Activated B cell treated with CpG ODN at 0.5 μM for 24 hours (primary cell): ENCODE measurements at places on chromosomes 16 and 17. TPM values are rescaled to one million over a fixed set of nuclear protein-coding genes. Genes with fewer than 3 reads are reported as not detected.

DNA sequence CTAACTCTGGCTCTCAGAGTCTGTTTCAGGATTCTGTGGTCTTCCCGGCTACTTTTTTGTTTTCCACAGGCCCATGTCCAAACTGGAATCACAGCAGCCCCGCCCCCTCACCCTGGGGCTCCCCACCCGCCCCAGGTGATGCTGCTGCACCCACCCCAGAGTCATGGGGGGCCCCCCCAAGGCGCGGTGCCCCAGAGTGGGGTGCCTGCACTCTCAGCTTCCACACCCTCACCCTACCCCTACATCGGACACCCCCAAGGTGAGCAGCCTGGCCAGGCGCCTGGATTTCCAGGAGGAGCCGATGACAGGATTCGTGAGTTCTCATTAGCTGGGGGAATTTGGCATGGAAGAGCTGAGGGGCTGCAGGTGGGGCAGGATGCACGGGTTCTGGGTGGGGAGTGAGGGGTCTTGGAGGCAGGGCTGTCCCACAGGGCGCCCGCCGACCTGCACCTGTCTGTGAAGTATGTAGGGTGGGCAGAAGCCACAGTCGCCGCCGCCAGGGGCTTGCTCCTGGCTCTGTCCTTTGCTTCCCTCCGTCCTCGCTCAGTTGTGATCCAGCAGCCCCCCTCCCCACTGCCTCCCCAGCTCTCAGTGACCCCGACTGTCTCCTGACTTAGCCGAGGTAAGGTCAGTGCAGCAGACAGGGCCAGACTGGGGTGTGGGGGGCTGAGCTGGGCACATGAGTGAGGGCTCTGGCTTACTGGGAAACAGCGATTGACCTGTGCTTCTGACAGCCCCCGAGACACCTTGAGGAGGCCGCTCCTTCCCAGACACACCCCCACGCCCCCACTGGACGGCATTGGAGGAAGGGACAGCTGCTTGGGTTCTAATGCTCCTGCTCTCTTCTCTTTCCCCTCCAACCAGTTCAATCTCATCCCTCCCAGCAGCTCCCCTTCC, 10.0 kb downstream of the TUFM start:
- no peak for DNase-seq

The TBX6 gene
- total RNA-seq = 2.3 TPM in 2 replicates

The KRTAP16-1 gene
- not detected in 2 replicates for total RNA-seq

The PLK1 gene
- 2.3 and 3.9 TPM in 2 replicates for total RNA-seq

GRCh38 chr17:12627781-12628451, 37.8 kb upstream of the MYOCD start:
- no peak for DNase-seq

DNA sequence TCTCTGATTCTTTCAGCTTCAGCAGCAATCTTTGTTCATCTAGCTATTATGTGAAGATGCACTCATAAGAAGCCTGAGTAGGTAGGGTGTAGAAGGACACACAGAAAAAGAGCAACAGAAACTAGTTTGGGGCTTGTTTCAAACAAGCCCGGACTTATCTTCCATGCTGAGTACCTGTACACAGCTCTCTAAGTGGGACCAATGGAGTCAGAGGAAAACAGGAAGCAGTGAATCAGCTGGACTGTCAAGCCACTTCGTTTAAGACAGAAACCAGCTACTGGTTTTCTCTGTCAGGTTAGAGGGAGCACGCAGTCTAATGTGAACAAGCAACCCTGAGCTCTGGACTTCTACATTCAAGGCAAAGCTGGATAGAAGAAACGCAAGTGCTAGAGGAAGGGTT, 16.0 kb downstream of the MAP2K6 start:
- no peak for DNase-seq

The ATMIN gene
- total RNA-seq = 30.6 and 31.0 TPM in 2 replicates

The NLGN2 gene
- total RNA-seq = 0.66 and 1.1 TPM in 2 replicates

- no peak for DNase-seq
Measured at GRCh38 chr17:80989586-80989913, 2.1 kb upstream of the CHMP6 start.

The DNAH9 gene
- total RNA-seq = not detected in 2 replicates

DNA sequence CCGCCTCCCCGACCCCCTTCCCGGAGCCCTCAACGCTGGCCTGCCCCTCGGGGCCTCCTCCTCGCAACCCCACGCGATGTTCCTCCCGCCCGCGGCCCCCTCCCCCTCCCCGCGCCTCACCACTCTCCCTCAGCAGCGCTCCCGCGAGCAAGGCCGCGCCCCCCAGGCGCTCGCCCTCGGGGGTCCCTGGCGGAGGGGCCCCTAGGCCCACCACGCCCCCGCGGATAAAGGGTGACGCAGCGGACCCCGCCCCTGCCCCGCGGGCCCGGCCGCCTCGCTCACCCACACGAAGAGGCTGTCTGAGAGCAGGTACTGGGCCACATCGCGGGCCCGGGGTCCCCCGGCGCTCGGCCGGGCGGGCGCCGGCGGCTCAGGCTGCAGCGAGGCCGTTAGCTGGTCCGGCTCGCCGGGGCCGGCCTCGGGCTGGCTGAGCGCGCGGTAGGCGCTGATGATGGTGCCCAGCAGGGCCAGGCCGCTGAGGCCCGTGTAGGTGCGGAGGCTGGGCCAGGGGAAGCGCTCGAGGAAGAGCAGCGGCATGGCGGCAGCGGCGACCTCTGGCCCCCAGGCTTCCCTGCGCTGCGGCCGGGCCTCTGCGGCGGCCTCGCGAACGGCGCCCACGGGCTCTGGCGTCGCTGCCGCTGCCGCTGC, 430 bp downstream of the AMFR start:
- peak; percentile 54 for DNase-seq

The TP53TG3 gene
- total RNA-seq = not detected in 2 replicates

GRCh38 chr16:84270531-84270930, 24.1 kb upstream of the WFDC1 start:
- DNase-seq = no peak

The TMEM114 gene
- not detected in 2 replicates for total RNA-seq

The TMEM220 gene
- total RNA-seq = 1.6 and 2.4 TPM in 2 replicates

DNA sequence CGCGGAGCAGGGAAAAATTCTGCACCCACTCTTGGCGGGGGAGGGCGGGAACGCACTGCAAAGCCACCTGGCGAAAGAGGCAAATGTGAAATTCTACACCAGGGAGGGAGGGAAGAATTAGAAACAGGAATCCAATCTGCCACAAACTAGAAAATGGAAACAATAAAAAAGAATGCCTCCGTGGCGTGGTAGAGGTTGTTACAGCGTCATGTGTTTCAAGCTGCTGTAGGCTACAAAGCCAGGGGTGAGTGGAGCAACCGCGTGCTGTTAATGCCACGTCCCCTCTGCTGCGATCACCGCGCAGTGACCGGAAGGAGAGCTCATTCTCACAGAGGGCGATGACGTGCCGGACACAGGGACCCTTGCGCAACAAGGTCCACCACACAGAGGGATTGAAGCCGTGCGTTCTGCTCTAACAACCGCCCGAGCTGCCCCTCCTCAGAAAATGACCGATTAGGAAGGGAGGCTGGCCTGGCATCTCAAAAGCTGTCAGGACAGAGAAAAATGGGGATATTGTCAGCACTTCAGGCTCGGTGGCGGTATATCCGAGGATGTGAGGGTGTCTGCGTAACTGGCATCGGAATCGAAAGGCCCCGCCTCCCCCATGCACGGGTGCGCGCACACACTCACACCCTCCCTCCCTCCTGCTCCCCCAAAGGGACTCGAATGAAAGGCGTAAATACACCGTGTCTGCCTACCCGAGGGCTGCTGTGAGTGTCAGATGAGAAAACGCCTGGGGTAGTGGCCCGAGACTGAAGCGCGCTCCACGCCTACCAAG, 70.8 kb upstream of the TNRC6C start:
- peak; percentile 56 for DNase-seq

The ANKFN1 gene
- not detected in 2 replicates for total RNA-seq

- no peak for DNase-seq
Measured at GRCh38 chr16:60031740-60032139, 1297.6 kb upstream of the GOT2 start.
